ENCODE measurements at places on chromosomes 6 and 20.
A peak's percentile ranks its signal among the peaks of the same experiment; 100 is the strongest.

GRCh38 chr6:167428664-167429333 is 103.9 kb downstream of the TTLL2 start:
- no peak for DNase-seq

DNA sequence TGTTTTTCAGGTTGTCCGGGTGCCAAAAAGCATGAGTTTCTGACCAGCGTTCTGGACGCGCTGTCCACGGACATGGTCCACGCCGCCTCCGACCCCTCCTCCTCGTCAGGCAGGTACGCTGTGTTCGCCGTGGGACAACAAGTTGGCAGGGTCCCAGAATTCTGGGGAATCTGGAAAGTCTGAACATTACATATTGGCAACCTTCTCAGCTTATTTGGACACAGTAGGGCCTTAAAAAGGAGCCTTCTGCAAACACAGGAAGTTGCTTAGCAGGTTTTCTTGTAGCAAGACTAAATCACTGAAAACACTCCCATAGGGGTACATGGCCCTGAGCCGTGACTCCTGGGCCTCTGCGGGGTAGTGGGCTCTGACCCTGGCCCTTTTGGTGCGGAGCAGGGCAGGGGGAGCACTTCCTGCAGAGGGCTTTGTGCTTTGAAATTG is 209.7 kb downstream of the SMOC2 start:
- DNase-seq, result no peak

DNA sequence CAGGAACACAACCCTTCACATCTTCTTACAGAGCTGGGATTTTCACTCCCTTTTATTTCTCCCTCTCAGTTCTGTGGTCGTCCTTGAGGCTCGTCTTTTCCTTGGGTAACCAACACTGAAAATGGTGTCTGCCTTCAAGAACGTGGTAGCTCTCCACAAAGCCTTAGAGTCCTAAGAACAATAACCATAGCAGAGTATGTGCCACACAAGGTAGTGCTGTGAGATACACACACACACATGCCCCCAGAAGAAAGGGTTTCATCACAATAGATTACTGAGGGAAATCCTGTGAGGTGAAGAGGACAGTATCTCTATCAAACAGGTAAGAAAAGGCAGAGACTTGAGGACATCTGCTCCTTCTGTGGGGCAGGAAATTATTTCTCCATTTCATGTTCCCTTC is 104.8 kb upstream of the HDAC2 start:
- no peak for DNase-seq

GRCh38 chr6:119234941-119235340 is 114.6 kb downstream of the MAN1A1 start:
- no peak for DNase-seq

DNA sequence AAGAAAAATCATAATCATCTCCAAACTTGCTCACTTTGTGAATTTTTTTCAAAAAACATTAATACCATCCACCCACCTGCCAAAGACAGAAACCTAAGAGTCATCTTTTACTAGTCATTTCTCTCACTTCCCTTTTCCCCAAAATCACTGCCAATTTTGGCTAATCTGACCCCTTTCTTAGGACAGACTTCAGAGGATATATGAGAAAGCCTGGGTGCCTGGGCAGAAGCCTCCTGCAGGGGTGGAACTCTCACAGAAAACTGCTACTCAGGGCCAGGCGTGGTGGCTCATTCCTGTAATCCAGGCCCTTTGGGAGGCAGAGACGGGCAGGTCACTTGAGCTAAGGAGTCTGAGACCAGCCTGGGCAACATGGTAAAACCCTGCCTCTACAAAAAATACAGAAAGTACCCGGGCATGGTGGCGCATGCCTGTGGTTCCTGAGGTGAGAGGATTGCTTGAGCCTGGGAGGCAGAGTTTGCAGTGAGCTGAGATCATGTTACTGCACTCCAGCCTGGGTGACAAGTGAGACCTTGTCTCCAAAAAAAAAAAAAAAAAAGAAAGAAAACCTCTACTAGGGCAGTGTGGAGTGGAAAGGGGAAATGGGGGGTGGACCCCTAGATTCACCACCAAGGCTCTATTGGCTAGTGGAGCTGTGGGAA is 3.8 kb downstream of the DEK start:
- DNase-seq, result peak; percentile 63

- no peak for DNase-seq
Observed at GRCh38 chr20:10132387-10132786, 86.2 kb upstream of the SNAP25 start.

- peak; percentile 56 for DNase-seq
Observed at GRCh38 chr6:41257369-41258195, 28.9 kb downstream of the TREM1 start.

All from DMS79 (cell line).